ENCODE measurements at places on chromosomes 12 and 14.

- DNase-seq = no peak
These were observed 248.5 kb upstream of the FBXO33 start for GRCh38 chr14:39680777-39681176.

- no peak for DNase-seq
These were observed 210.3 kb downstream of the CPNE8 start for GRCh38 chr12:38695057-38695456.

- no peak for DNase-seq
These were observed 277.4 kb downstream of the FOXN3 start for GRCh38 chr14:89139404-89140247.

- no peak for DNase-seq
These were observed 76.9 kb upstream of the PSMA6 start for GRCh38 chr14:35215110-35215813.

DNA sequence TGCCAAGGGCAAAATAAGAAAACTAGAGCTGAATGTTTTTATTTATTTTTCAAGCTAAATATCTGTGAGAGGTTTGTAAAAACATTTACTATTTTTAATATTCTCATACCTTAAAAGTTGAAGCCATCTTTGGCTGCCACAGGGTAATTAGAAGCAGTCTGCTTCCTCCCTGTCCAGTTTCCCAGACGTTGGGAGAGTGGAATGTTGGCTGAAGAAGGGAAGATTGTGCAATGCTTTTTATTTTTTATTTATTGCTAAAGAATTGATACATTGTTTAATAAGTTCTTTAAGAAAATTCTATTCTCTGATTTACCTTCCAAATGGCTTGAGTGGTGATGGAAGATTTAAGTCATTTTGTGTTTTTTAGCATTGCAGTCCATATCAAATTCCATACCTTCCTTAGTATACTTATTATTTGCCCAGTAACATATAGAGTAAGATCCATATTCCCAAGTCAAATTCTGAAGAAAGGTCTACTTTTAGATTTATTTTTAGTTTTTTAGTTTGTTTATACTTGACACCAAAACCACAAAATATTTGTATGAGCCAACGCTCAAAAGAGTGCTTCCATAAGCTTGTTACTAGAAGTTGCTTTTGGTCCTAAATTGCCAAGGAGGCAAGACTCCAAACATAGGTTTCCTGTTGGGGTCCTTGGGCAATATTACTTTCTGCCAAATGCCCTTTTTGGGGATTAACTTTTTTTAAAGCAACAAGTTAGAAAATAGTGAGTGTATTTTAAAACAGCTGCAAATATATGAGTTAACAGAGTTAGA, 124.0 kb upstream of the CPM start:
- DNase-seq = no peak

DNA sequence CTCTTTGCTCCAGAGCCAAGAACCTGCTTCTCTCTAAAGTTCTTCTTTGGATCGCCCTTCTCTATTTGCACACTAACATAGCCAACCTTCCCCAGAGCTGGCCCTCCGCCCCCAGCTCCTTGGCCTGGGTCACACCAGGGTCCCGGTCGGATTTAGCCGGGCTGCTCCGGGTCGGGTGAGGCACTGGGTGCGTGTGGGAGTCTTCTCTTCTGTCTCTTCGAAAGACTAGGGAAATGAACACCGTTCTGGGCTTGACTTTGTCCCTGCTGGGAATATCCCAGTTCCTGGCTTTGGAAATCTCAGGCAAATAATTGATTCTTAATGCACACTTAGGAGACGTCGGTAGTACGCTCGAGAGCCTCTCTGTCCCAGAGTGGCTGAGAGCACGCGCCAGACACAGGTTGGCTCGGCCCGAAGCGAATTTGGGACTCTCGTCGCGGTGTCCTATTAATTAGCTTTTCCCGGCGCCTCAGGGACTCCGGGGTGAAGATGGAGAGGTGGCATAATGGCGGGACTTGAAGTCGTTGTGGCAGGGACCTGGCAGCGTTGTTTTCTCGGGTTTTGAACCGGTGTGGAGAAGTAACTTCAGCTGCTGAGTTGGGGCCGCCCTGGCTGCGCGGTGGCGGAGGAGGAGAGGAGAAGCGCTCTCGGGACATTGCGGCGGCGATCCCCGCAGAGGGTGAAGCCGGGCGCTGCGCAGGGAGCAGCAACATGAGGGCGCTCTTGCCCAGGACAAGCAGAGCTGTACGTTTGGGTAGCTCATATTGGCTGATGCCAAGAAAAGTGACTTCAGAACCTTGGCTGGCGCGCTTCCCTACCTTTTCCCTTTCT, 7.5 kb downstream of the FOXG1 start:
- DNase-seq = no peak

DNA sequence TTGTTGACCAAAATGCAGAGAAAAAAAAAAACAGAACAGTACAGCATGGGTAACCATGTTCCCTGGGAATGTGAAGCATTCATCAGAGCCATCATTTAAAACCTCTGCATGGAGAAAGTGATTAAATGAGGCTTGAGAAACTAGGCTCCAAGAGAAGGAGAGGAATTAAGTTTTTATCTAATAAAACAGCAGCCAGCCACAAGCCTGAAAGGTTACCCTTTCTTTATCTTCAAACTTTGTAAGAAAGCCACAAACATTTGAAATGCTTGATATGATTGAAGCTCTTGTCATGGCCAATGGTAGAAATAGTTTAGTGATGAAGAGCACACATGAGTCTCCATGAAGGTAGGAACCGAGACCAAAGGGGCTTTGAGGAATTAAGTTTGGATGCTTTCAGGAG, 144.9 kb upstream of the SYT1 start:
- DNase-seq = no peak

DNA sequence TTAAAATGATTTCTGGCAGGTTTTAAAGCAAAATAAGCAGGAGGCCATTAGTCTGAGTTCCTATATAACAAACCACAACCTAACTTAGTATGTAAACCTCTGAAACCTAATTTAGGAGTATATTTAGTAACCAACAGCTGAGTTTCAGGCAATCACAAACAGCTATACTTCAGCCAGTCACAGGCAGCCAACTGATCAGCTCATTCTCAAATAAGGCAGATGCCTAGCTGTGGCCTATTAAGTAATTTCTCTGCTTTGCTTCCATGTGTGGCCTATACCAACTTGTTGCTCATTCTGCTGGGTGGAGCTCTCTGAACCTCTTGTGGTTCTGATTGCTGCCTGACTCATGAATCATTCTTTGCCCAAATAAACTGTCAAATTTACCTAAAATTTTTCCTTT, 408.9 kb upstream of the FBXO33 start:
- no peak for DNase-seq

DNA sequence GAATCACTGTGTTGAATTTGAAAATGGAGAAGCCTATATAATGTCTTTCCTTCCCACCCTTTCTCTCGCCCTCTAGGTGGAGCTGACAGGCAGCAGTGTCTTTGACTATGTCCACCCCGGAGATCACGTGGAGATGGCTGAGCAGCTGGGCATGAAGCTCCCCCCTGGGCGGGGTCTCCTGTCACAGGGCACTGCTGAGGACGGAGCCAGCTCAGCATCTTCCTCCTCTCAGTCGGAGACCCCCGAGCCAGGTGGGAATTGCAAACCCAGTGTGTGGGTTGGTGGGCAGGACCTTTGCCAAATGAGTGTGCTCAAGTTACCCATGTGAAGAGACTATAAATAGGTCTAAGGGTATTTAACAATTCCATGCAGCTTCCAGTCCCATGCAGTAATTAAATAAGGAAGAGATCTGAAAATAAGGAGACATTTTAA, 274.7 kb downstream of the EGLN3 start:
- DNase-seq = no peak

GRCh38 chr12:51864833-51865670, 16.5 kb upstream of the FIGNL2 start:
- no peak for DNase-seq

DNA sequence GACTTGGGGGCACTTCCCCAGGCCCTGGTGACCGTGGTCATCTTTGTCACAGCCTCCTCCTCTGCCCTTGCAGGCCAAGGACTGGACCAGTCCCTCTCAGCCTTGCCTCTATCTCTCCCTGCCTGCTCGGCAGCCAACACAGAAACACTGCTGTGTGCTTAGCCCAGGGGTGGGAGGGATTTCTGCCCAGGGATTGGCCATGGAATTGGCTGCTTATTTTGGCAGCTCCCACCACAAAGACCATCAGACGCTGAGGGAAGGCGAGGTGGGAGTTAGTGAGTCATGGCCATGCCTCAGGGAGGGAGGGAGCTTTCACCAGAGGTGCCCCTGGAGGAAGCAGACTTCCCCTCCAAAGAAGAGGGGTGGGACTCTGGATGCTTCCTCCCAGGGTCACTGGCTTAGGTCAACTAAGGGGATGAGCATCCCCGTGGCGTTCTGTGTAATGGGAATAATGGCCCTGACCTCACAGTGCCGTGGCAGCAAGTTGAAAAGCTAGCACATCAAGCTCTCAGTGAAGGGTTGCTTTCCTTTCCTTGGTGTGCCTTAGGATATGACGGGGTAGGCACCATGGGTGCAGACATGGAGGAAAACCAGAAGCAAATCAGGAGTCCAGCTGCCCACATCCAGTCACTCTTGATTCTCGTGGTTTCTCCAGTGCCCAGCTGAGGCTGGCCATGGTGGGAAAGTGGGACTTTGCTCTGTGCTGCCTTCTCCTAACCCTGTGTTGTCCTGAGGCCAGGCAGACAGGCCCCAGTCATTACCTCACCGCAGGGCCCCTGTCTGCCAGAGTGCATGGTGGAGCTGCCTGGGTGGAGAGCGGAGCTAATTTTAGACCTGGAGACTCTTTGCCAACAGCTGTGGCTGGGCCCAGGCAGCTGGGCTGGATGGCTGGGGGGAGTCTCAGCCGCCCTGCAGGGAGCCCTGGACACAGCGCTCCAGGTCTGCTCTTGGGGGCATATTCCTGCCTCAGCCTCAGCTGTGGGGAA, 21.4 kb downstream of the B4GALNT3 start:
- no peak for DNase-seq

GRCh38 chr14:76390621-76391020, 14.7 kb downstream of the ESRRB start:
- DNase-seq = no peak

- peak; percentile 37 for DNase-seq
These were observed 21.0 kb upstream of the RNASE2 start for GRCh38 chr14:20934148-20934762.
